ENCODE measurements at places on chromosomes 6 and 20.
A peak's percentile ranks its signal among the peaks of the same experiment; 100 is the strongest.

- no peak for DNase-seq
These were observed 487.8 kb downstream of the PTPRT start for GRCh38 chr20:42701948-42702347.

DNA sequence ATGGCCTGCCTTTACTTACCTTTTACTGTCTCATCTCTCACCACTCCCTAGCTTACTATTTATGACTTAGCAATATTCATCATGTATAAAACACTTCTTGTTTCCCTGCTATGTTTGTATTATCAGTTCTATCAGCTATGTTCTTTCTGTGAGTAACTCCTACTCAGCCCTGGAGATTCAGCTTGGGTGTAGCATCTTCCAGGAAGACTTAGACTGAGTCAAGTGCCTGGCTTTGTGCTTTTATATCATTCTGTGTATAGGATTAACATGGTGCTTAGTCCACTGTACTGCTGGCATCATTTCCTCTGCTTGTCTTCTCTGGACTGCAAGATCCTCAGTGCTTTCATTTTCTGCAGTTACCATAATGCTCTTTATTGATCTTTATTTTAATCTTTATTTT, 257.8 kb downstream of the BTBD3 start:
- no peak for DNase-seq

- DNase-seq: no peak
These were observed 10.5 kb upstream of the ZNF343 start for GRCh38 chr20:2519115-2519809.

- DNase-seq: no peak
These were observed 533.9 kb downstream of the TFAP2B start for GRCh38 chr6:51352506-51353029.

GRCh38 chr20:12808006-12808567, 200.7 kb upstream of the SPTLC3 start:
- DNase-seq: no peak

GRCh38 chr6:2725999-2726567, 24.6 kb downstream of the MYLK4 start:
- DNase-seq: no peak

- DNase-seq: peak; percentile 42
These were observed 622 bp downstream of the SS18L1 start for GRCh38 chr20:62143957-62144825.

DNA sequence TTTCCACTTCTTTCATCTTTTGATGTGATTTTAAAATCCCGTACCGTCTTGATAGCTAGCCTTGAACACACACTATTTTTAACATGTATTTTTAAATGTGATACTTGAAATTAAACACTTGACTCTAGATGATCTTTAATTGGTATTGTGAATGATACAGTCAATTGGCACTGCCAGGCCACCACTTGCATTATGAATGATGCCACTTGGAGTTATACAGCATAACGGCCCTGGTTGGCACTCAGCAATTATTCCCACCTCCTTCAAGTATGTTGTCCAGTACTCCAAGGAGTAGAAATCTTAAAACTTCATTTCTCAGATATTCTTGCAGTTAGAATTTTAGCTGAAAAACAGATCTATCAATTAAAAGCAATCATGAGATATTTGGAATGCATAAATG, 62.9 kb downstream of the TENT5A start:
- no peak for DNase-seq

DNA sequence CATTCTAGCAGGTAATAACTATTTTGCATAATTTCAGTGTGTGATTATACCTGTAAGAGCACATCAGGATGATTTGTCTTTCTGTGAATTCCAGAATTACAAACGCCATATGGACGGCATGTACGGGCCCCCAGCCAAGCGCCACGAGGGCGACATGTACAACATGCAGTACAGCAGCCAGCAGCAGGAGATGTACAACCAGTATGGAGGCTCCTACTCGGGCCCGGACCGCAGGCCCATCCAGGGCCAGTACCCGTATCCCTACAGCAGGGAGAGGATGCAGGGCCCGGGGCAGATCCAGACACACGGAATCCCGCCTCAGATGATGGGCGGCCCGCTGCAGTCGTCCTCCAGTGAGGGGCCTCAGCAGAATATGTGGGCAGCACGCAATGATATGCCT, 122.7 kb downstream of the TMEM242 start:
- DNase-seq: no peak

DNA sequence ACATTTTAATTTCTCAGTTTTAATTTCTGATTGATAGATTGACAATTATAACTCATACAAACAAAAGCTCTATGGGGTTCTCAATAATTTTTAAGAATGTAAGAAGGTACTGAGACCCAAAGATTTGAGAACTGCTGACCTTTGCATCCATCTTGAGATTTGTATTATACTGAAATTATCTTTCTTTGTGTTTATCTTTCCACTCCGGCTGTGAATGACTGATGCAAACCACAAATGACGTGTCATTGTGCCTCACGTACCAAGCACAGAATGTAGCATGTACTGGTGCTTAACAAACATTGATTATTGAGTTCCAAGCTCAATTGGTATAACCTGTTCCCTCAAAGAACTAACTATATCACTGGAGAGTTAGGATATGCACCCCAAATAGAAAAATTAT, 152.1 kb upstream of the SMLR1 start:
- peak; percentile 9 for DNase-seq

DNA sequence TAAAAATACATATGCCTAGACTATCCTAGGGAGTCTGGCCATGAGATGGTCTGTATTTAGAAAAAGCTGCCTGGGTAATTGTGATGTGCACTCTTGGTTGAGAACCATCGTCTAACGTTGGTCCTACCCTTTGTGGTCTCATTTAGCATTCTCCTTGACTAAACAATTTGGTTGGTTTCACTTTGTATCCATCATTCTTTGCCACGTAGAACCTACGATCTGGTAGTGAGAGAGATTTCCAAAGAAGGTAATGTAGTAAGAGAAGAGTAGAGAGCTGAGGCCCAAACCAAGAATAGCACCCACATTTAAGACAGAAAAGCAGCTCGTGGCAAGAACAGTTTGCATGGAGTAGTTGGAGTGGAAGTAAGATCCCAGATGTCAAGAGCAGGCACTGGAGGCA, 219.8 kb downstream of the TMEM200A start:
- no peak for DNase-seq

GRCh38 chr20:5864873-5865587, 85.3 kb downstream of the TRMT6 start:
- peak; percentile 45 for DNase-seq

- peak; percentile 69 for DNase-seq
These were observed 76.2 kb downstream of the FAM229B start for GRCh38 chr6:112163295-112164257.

GRCh38 chr6:134122775-134123174, 70.4 kb upstream of the SLC2A12 start:
- DNase-seq: no peak

GRCh38 chr20:51199920-51200319, 177.0 kb upstream of the KCNG1 start:
- no peak for DNase-seq

- peak; percentile 39 for DNase-seq
These were observed 330.8 kb upstream of the PREP start for GRCh38 chr6:105733556-105734162.

DNA sequence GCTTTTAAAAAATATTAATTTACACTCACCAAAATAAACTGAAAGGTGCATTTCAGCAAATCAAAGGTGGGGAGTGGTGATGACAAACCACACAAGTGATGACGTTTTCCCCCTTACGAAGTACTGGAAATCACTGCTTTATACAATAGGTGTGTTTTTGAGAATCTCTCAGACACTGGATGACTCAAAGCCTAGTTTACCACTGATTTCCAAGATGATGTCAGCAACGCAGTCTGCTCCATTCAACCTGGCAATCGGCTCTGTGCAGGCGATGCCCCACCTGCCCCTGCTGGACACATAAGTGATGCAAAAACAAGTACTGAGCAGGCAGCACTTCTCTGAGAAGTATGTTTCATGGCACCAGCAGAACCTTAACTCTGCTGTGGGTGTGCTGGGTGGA, 114.4 kb downstream of the SOD2 start:
- no peak for DNase-seq

GRCh38 chr6:149259753-149260152, 57.8 kb upstream of the TAB2 start:
- DNase-seq: no peak

- DNase-seq: no peak
These were observed 54.8 kb downstream of the CAP2 start for GRCh38 chr6:17448165-17448564.

- no peak for DNase-seq
These were observed 13.3 kb downstream of the PLCG1 start for GRCh38 chr20:41150664-41151063.

GRCh38 chr20:56574531-56575142, 41.6 kb downstream of the FAM209B start:
- no peak for DNase-seq

Data from CD4-positive, alpha-beta memory T cell (primary cell).